Hypothalamus (tissue), 51 donors: ENCODE measurements at places on chromosomes 6 and 20.
A peak's percentile ranks its signal among the peaks of the same experiment; 100 is the strongest.

DNA sequence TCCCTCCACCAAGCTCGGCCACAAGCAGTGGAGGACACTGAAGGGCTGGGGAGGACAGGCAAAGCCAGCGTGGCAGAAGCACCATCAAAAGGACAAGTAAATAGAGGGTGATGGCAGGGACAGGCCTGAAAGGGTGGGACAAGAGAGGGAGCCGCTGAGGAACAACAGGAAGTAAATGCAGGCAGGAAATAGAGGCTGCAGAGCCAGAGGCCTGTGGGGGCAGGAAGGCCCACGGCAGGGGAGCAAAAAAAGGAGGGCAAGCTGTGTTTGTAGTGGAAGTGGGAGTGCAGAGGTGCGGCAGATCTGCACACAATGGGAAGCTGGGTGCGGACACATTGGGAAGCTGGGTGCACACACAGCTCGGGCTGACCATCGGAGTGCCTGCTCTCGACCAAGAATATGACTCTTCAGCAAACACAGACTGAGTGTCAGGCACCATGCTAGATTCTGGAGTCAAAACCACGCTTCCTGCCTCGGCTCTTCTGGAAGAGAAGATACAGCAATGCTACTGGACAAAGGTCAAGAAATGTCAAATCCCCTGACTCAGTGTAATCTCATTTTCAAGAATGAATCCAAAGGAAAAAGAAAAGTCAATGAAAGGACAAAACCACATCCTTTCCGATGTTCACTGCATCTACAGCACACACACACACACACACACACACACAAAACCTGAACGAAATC is 40.4 kb upstream of the RAB22A start:
- no peak for DNase-seq

- no peak for DNase-seq
Observed at GRCh38 chr6:43475516-43475915, 1.9 kb upstream of the TJAP1 start.

DNA sequence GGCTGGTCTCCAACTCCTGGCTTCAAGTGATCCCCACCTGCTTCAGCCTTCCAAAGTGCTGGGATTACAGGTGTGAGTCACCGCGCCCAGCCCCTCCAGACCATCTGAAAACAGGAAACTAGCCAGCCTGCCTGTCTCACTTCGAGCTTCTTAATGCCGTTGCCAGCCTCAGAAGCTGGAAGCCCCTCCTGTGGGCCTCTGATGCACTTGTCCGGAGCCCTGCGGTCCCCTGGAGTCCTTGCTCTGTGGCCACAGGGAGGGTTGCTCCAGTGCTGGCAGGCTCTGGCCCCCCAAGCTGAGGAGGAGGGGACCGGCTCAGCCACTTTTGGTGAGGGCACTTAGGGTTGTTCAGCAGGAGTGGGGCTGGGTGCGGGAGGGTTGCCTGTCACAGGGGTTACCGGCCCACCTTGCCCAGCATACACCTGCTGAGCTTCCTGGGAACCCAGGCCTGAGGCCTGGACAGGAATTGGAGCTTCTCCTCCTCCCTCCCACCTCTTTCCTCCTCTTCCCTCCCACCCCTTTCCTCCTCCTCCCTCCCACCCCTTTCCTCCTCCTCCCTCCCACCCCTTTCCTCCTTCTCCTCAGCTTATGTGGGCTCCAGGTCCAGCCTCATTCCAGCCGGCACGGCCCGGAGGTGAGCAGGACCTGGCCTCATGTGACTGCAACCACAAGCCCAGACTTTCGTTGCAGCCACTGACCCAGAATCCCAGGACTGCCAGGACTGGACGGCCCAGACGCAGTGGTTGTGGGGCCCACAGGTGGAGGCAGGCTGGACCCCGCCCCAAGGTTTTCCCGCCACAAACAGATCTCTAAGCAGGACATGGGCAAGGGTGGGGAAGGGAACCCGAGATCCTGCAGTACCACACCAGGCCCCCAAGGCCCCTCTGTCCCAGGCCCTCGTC is 9.4 kb upstream of the BIRC7 start:
- DNase-seq = no peak

DNA sequence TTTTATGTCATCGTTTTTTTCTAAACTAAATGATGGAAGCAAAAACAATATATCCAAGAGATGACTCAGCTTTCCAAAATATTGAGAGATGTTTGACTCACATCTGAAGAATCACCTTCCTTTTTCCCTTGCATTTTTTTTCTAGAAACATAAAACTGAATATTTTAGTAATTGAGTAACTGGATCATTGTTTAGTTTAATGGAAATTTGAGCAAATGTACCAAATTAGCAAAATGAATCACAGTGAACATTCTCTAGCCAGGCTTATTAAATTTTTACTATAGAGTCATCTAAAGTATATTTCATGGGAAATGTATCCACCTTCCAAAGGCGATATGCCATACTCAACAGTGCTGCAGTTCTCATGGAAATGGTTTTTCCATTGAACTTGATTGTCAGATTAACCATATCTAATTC is 145.5 kb downstream of the TENT5A start:
- no peak for DNase-seq

DNA sequence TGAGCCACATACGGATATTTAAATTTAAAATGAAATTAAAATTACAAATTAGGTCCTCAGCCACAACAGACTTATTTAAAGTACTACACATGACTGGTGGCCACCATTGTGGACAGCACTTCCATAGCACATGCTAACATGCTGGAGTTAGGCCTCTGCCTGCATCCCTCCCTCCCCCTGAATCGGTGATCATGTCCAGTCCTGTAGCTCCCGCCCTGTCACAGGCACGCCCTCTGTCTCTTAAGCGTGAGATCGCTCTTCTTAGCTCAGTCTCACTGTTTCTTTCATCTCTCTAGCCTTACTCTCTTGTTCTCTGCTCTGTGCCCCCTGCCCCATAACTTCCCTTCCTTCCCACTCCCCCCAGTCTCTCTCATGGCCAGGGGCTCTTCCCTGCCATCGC is 28.9 kb downstream of the ELMO2 start:
- no peak for DNase-seq

DNA sequence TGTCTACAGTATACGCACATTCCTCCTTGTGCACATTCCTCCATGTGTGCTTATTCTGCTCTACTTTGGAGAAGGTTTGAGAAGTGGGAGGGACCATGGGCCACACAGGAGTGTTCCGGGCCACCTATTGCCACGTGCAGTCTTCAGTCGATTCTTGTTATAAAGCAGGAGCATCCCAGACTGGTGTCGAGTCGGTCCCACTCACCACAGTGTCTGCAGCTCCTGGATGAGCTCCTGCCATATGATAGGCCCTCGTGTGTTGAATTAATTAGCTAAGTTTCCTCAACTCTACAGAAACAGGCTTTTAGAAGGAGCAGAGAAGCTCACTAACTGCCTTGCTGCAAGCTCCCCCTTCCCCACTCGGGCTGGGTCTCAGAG is 22.6 kb downstream of the ENTPD6 start:
- DNase-seq = no peak

DNA sequence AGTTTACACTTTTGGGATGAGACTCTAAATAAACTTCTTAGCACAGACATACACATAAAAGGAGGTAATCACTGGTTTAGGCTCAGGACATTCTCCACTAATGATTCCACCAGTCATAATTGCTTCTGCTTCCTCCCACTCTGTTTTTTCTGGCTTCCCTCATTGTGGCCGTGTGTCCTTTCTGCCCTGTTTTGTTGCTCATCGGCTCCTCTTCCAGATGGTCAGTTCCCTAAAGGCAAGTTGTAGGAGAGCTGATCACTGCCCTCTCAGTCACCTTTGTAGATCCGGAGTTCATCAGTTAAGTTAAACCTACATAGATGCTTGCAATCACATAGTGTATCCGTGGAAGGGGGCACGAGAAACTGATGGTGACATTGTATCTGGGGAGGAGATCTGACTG is 200.5 kb upstream of the ARG1 start:
- no peak for DNase-seq

DNA sequence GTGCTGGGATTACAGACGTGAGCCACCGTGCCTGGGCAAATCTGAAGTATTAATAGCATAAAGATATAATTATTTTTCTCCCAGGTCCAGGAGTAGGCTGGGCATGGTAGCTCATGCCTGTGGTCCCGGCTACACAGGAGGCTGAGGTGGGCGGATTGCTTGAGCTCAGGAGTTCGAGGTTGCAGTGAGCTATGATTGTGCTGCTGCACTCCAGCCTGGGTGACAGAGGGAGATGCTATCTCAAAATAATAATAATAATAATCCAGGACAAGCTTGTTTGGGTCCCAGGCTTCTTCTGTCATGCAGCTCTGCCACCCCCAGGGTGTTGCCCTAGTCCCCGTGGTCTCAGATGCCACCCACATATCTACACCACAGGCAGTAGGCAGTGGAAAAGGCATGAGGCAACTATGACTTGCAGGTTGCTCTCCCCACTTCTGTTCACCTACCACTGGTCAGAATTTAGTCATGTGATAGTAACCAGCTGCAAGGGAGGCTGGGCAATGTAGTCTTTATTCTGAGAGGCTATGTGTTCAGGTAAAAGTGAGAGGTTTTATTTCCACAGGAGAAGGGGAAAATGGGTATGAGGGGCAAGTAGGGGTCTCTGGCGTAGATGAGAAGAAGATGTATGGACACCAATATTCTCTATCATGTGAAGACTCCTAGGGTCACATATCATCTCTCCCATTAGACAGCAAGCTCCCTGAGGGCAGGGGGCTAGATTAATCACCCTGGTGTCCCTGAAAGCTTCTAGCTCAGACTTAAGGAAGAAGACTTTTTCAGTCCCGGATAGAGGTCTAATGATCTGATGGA is 25.7 kb downstream of the TCF15 start:
- DNase-seq = no peak

GRCh38 chr20:9516234-9516871 is 2.0 kb downstream of the LAMP5 start:
- DNase-seq = no peak

GRCh38 chr6:3625149-3625979 is 126.1 kb downstream of the PXDC1 start:
- no peak for DNase-seq

DNA sequence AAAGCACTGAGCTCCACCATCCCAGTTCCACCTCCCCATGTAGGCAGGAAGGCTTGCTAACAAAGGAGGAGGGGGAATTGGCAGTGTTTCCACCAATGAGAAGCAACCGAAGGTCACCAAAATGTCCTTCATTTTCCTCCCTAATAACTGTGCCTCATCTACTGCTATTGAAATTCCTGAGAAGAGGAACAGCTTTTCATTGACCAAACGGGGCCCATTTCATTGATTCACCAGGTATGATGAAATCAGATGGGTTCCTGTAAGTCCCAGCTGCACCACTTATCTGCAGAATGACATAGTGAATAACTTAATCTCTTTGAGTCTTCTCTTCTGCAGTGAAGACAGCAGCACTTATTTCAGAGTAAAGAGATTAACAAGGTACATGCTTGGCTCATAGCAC is 17.3 kb downstream of the TREM1 start:
- DNase-seq = no peak

DNA sequence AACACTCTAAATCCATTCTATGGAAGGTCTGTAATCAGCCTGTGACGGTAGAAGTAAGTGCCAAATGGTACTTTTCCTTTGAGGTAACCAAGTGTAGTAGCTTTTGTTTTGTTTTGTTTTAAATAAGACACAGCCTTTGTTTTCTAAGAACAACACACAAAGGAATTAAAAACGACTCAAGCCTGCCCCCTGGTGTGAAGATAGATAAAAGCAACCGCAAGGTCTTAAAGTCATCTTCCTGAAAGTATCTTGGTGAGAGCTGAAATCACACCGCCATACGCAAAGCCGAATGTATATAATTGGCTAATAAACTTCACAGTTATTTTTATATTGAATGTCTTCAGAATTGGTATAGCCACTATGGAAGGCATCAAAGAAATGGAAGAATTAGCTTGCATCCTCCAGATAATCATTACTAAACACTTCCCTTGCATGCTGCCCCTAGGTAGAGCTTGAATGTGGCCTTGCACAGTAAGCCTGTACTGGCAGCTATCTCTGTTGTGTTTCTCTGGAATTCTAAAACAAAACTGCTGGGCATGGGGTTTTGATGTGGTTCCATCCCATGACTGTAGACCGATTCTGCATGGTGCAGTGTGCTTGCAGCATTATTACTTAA is 95.6 kb downstream of the LAMP5 start:
- no peak for DNase-seq

- DNase-seq = peak; percentile 34
Observed at GRCh38 chr6:41424370-41425058, 89.1 kb downstream of the NCR2 start.

- DNase-seq = no peak
Observed at GRCh38 chr20:38604873-38605303, 3.3 kb downstream of the ARHGAP40 start.
